ENCODE measurements at places on chromosomes 2 and 18.

- DNase-seq = no peak
These were observed 69.9 kb upstream of the DTNB start for GRCh38 chr2:25743132-25743830.

GRCh38 chr2:150007815-150008430, 420.3 kb upstream of the MMADHC start:
- peak; percentile 17 for DNase-seq

DNA sequence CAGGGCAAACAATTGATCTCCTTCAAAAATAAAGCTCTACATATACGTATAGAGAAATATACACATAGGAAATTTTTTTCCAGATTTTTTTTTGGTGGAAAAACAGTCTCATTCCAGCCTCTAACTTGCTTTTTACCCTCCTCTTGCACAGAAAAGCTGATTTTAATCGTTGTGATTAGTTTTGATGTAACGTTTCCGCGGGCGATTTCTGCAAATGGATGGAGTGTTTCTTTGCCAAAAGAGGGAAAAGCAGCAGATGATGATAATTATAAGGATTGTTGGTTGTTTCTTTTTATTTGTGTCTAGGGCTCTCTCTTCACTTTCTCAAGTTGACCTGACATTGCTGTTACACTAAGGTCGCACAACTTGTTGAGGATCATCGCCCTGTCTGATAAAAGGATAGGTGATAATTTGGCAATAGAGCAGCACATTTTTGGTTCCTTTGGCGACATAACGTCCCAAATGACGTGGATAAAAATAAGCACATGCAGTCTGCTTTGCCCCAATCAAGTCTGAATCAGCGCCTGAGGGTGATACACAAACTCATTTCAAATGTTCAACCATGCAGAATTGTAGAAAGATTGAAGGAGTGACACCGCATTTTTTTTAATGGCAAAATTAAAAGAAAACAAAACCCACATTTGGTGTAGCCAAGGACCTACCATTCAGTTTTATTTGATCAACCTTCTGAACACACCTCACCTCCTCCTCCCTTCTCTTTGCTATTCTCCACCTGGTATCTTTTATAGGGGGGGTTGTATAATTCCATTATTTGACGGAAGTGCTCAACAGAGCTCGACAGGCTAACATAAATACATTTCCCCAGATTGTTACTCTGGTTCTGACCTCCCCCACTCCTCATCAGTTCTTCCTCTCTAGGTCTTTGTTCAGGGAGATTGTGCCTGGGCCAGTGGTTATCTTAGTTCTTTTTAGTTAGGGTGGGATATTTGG, 109.6 kb upstream of the KCTD1 start:
- no peak for DNase-seq

- no peak for DNase-seq
These were observed 37.0 kb upstream of the MTCL1 start for GRCh38 chr18:8668381-8668780.

- no peak for DNase-seq
These were observed 43.0 kb upstream of the DSG1 start for GRCh38 chr18:31274931-31275330.

DNA sequence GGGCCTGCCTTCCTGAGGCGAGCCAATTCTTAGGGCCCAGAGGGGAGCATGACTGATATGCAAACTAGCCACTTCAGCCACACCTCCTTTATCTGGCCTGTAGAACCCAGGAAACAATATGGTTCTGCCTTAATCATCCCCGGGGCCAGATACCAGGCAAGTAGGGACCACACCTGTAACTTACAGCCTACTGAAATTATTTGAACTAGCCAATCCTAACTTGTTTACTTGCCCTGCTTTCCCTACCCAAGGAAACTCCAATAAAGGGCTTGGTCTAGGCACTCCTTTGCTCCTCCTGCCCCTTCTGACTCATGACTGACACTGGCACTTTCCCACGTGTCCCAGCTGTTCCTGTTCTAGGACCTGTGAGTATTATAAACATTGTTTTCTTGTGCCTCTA, 57.6 kb downstream of the MYOM1 start:
- DNase-seq = no peak

Data from HFFc6 (cell line).